CD8-positive, alpha-beta memory T cell (primary cell): ENCODE measurements at places on chromosomes 3 and 15.

- no peaks in the 10 kb centered on the region for H3K36me3 ChIP-seq
- H3K27me3 ChIP-seq = no peaks in the 10 kb centered on the region
- DNase-seq = no peak
- no peak overlapping the region for H3K4me3 ChIP-seq
- H3K4me1 ChIP-seq = no peaks in the 10 kb centered on the region
These were observed 36.0 kb upstream of the PEX5L start for GRCh38 chr3:180072786-180073185.

- no peaks in the 10 kb centered on the region for H3K27me3 ChIP-seq
- no peak overlapping the region for H3K4me3 ChIP-seq
These were observed 728.4 kb upstream of the GOLIM4 start for GRCh38 chr3:168824107-168824506.

GRCh38 chr3:66402596-66403290, 98.1 kb downstream of the LRIG1 start:
- DNase-seq = no peak
- H3K27ac ChIP-seq = no peak overlapping the region
- H3K4me3 ChIP-seq = no peak overlapping the region
- H3K36me3 ChIP-seq = peaks cover 15% of the 10 kb centered on the region
- H3K27me3 ChIP-seq = no peaks in the 10 kb centered on the region

DNA sequence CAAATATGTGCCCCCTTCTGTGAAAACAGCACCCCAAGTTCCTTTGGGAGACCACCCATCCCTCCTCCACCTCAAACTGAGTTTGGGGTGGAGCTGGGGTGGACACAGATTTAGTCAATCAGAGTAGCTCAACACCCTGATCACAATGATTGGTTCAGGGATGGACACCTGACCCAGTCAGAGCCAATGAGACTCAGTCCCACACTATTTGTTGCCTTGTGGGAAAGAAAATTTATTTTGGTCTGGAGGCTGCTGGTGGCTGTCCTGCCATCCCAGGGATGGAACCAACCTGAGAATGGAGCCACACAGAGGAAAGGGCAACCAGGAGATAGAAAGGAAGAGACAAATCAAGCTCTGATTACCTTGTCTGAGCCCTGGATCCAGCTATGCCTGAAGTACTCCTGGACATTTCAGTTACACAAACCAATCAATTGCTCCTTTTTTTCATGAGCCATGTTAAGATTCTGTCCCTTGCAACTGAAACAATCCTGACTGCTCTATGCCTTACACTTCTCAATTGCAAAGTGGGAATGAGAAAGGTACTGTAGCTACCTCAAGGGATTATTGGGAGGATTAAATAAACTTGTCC, 10.6 kb downstream of the DNASE1L3 start:
- H3K4me3 ChIP-seq = no peak overlapping the region
- no peaks in the 10 kb centered on the region for H3K36me3 ChIP-seq

DNA sequence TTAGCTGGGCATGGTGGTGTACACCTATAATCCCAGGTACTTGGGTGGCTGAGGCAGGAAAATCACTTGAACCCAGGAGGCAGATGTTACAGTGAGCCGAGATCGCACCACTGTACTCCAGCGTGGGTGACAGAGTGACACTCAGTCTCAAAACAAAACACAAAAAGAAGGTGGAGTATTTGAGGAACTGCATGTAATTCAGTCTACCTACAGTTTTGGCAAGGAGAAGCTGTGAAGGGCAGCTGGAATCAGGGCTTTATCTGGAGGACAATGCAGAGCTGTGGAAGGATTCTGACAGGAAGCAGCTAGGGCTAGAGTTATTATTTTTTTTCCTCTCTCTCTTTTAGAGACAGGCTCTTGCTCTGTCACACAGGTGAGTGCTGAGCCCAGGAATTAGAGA, 6.8 kb downstream of the H1-8 start:
- H3K4me1 ChIP-seq = no peaks in the 10 kb centered on the region
- no peak overlapping the region for H3K27ac ChIP-seq
- no peaks in the 10 kb centered on the region for H3K36me3 ChIP-seq
- no peak for DNase-seq
- H3K27me3 ChIP-seq = no peaks in the 10 kb centered on the region
- no peak overlapping the region for H3K4me3 ChIP-seq

DNA sequence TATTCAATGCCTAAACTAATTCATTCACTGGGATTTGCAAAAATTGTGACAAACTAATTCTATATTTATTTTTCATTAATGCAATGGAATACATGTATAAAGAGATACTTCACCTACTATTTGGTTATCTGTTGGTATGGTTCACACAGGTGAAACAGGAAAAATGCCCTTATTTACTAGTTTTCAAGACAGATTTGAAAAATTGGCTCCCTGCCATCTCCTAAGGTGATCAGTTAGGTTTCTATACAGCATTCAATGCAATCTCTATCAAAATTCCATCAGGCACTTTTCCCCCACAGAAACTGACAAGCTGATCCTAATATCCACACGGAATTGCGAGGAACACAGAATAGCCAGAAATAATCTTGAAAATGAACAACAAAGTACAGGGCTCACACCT, 101.1 kb downstream of the DLG1 start:
- no peaks in the 10 kb centered on the region for H3K27me3 ChIP-seq
- no peak overlapping the region for H3K27ac ChIP-seq
- no peak for DNase-seq
- H3K36me3 ChIP-seq = no peaks in the 10 kb centered on the region
- H3K4me3 ChIP-seq = no peak overlapping the region
- no peaks in the 10 kb centered on the region for H3K4me1 ChIP-seq

- H3K27ac ChIP-seq = peak overlapping the region; percentile 61
- H3K36me3 ChIP-seq = no peaks in the 10 kb centered on the region
- H3K4me1 ChIP-seq = no peaks in the 10 kb centered on the region
- no peak for DNase-seq
- no peak overlapping the region for H3K4me3 ChIP-seq
- no peaks in the 10 kb centered on the region for H3K27me3 ChIP-seq
These were observed 367.9 kb upstream of the PROK2 start for GRCh38 chr3:72152551-72153476.

DNA sequence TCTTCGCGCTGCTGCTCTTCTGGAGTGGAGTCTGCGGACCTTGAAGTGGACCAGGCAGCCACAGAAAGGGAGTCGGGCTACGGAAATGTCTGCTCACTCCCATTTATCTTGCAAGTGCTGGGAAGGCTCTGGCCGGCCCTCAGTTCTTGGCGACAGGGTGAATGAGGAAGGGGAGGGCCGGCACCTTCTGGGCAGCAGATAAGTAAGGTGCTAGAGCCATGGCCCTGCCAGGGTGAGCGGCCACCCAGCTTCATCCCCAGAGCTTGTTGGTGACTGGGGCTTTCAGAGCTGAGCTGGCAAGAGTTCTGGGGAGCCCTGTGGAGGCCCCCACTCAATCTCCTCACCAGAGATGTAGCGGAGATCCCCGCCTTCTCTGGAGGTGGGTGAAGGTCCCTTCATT, 103.5 kb downstream of the ASB7 start:
- DNase-seq = no peak
- H3K36me3 ChIP-seq = no peaks in the 10 kb centered on the region
- no peaks in the 10 kb centered on the region for H3K4me1 ChIP-seq
- H3K4me3 ChIP-seq = no peak overlapping the region

GRCh38 chr3:61685755-61686154, 124.4 kb downstream of the PTPRG start:
- no peaks in the 10 kb centered on the region for H3K4me1 ChIP-seq
- H3K36me3 ChIP-seq = no peaks in the 10 kb centered on the region
- H3K4me3 ChIP-seq = no peak overlapping the region
- no peak for DNase-seq
